ENCODE measurements at places on chromosomes 6 and 20.

GRCh38 chr6:137230547-137230946 lies 11.4 kb upstream of the IFNGR1 start:
- DNase-seq: no peak

DNA sequence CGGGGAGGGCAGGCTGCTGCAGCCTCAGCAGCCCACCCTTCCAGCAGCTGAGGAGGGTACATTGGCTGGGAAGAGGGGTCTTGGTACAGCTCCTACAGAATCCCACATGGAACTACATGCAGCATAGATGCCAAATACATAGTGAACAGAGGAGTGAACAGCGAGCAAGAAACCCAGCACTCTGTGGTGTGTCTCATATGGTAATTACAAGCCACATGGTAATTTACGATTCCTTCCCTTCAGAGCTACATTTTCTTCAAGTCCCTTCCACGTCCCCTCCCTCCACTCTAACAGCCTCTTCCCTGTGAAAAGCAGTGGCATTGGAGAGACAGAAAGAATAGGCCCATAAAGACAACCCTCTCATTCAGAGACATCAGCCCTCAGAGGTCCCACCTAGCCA lies 167.7 kb downstream of the SYNDIG1 start:
- no peak for DNase-seq

- no peak for DNase-seq
These were observed 155.5 kb downstream of the PRL start for GRCh38 chr6:22141241-22141745.

DNA sequence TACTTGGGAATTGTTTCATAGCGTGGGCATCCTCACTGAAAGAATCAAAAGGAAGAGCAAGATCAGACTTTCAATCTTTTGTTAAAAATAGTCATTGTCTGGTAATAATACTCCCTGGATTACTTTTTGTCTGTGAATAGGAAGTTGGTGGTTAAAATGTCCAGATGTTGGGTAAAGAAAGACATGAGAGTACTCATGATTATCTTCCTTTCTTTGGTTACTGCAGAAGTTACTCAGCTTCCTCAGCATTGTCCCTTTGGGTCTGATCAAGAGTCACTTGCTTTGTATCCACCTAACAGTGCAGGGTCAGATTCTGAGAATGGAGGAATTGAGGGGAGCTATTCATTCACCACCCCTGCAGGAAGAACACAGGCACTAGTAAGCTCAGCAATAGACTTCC lies 54.6 kb downstream of the RIN2 start:
- DNase-seq: no peak

GRCh38 chr6:4100655-4101054 lies 21.7 kb upstream of the FAM217A start:
- DNase-seq: no peak

GRCh38 chr6:74899416-74899815 lies 306.4 kb downstream of the COL12A1 start:
- DNase-seq: no peak

DNA sequence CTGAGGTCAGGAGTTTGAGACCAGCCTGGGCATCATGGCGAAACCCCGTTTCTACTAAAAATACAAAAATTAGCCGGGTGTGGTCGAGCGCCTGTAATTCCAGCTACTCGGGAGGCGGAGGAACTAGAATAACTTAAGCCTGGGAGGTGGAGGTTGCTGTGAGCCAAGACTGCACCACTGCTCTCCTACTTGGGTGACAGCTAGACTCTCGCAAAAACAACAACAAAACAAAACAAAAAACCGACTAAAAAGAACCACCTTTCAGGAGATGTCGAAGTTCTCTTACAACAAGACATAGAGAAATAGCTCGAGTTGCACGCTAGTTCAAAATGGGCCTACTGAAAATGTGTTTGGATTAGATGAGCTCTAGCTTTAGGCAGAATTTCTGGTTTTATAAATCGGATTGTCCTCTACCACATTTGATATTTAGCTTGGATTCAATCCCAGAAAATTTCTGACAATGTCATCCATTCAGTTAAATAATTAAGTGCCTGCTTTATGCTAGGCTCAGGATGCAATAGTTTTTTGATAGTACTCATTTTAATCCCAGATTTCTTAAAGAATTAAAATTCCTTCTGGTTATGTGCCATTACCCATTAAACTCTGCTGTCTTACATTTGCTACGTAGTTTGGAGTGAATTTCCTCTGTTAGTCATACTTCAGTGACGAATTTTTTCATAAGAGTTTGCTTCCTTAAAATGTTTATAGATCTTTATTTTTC lies 137.5 kb upstream of the SHLD1 start:
- DNase-seq: peak; percentile 66

DNA sequence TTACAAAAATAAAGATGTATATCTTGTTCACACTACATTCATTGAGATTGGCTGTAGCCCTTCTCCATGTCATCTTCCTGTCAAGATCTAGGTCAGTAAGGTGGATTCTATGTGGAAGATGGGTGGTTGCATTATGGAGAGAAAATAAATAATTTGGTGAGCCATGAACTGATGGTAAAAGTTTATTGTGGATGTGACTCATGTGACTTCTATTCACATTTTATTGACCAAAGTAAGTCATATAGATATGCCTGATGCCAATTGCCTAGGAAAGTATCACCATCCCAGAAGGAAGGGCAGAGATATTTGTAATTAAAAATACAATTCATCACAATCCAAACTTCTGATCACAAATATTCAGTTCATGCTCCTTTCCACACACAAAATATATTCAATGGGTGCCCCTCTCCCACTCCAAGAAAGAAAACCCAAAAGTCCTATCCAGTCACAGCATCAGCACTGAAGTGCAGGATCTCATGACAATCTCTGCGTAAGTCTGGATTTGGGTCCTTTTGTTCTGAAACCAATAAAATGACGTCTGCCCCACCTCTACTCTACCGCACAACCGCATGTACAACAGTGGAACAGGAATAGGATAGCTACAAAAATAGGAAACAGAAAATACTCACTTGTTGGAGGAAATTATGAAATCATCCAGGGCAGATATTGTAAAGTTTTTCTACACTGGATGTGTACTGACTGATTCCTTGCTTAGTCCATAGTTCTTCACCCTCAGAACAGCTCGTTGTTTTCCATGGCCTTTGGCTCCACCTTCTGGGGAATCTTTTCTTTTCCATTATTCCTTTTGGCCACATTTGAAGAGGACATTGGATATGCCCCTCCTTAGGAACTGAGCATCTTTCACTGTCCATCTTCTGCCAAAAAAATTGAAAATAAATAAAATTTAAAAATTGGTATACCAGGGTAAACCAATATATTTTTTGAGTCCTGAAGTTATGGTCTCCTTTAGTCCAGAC lies 16.1 kb upstream of the SLC17A3 start:
- no peak for DNase-seq

DNA sequence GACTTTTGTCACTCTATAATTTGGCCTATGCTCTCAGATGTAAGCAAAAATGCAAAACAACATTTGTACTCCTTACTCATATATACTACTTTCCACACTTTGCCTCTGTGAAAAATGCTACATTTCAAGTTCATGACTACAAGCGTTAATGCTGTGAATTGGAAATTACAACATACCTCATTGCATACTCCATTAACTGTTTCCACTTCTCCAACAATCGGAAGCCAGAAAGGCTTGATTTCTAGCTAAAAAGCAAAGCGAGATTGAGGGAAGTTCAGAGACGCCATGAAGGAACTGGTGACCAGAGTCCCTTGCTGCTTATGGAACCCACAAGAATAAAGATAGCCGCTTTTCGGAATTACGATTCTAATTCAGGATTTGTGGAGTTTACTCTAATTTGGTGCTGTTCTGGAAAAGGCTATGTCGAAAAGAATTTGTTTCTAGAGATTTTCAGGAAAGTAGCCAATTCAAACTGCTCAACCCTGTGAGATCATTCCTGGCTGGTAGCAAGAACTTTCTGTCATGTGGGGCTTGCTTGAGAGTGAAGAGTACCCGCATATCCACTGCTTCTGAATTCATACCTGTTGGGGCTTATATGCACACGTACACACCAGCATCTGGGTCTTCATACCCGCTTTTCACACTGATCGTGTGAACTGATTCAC lies 98.0 kb upstream of the CITED2 start:
- DNase-seq: no peak

- no peak for DNase-seq
These were observed 21.1 kb upstream of the TAF8 start for GRCh38 chr6:42029062-42029685.

- no peak for DNase-seq
These were observed 299.3 kb downstream of the NRN1 start for GRCh38 chr6:5707281-5708045.

- DNase-seq: no peak
These were observed 67.4 kb downstream of the ECT2L start for GRCh38 chr6:138863321-138863720.

- no peak for DNase-seq
These were observed 20.4 kb downstream of the GCNT2 start for GRCh38 chr6:10541591-10541990.

- no peak for DNase-seq
These were observed 12.4 kb upstream of the DEFB118 start for GRCh38 chr20:31355981-31356380.

GRCh38 chr6:150380256-150380655 lies 11.4 kb downstream of the IYD start:
- no peak for DNase-seq

- DNase-seq: no peak
These were observed 1.2 kb downstream of the IRF4 start for GRCh38 chr6:392441-393390.

- DNase-seq: no peak
These were observed 509.8 kb upstream of the JARID2 start for GRCh38 chr6:14735956-14736486.

GRCh38 chr6:401239-401993 lies 9.9 kb downstream of the IRF4 start:
- no peak for DNase-seq

DNA sequence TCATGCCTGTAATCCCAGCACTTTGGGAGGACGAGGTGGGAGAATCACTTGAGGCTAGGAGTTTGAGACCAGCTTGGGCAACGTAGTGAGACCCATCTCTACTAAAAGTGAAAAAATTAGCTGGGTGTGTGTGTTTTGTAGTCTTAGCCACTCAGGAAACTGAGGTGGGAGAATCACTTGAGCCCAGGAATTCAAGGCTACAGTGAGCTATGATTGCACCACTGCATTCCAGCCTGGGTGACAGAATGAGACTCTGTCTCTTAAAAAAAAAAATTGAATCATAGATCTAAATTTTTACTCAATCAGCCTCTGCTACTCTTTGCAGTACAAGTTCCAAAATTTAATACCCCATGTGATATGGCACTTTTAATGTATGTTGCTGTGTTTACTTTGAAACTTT lies 121.6 kb downstream of the ARMC2 start:
- DNase-seq: no peak

DNA sequence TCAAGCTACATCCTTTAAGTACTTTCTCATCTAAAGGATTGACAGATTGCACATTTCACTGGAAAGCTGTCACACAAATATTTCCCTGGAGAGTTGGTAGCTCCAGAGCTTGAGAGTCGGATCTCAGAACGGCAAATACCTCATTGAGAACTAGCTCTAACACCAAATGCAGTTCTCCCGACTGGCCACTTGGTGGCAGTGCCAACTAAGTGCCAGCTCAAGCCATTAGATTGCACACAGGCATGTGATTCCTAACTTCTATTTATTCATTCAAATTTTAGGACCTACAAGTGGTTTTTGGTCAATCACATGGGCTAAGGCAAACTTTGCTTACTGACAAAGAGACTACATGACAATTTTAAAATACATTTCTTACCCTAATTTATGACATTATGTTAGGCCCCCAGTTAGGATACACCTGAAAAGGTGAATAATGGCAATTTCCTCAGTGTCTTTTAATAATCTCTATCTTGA lies 7.9 kb upstream of the MCHR2 start:
- DNase-seq: peak; percentile 43

DNA sequence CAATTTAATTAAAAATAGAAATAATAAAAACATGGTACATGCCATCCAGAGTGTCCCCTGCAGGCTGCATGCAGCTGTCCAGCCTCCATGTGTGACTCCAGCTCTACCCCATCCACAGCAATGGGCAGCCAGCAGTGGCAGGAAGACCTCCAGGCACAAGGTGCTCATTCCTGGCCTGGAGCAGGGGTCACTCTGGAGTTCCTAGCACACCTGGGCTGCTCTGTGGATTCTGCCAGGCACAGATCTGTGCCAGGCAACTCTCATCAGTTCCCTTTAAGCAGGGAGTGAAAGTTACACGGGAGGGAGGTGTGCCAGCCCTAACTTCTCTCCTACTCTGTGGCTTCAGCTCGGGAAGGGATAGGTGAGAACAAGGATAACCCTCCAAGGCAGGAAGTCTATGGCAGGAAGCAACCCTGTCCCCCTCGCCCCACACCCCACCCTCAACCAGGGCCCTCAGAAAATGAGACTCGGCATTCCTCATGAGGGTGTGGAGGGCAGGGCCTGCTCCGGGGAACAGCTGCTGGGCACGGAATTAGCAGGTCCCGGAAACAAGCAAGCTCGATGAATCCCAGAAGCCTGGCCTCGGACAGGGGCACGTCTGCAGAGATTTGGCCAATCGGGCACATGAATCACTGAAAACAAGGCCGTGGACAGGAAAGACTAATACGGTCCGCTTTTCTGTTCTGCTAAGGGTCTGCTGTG lies 10.0 kb downstream of the JPH2 start:
- no peak for DNase-seq

GRCh38 chr20:41178495-41178894 lies 41.2 kb downstream of the PLCG1 start:
- DNase-seq: no peak

- DNase-seq: no peak
These were observed 102.3 kb downstream of the IYD start for GRCh38 chr6:150470960-150471665.

GRCh38 chr6:17919496-17919895 lies 67.9 kb downstream of the KIF13A start:
- no peak for DNase-seq

GRCh38 chr6:116572162-116572561 lies 858 bp downstream of the RWDD1 start:
- DNase-seq: no peak

DNA sequence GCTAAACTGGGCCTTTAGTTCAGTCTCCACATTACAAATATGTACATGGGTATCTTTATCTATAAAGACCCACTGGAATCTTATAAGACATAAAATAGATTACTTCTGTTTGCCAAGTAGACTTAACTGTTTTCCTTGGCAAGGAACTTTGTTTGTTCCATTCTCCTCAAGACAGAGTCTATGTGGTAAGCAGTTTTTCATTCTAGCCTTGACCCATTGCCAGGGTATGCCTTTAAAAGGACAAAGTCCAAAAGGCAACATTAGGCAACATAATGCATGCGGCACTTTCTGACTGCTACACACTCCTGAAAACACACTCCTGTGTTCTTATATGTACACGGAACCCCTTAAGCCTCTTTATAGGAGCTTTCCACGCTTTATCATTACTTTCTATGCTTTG lies 20.4 kb downstream of the VNN1 start:
- no peak for DNase-seq

- DNase-seq: no peak
These were observed 243.7 kb upstream of the SOX4 start for GRCh38 chr6:21349834-21350233.

DNA sequence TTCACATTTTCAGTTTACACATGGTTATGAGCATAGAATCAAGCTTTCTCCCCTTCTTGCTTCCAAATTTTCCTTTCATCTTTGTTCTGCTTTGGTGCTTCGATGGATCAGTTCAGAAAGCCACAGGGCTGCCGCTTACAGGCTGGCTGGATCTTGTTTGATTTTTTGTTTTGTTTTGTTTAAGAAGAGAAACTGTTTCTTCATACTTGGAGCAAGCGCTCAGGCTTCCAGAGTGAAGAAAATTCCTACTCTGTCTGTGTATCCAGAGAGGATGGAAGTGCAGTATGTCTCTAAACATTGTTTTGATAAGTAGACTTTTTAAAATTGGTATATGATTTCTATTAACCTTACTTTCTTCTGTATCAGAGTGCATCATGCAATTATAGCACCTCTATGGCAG lies 66.9 kb downstream of the ARID1B start:
- DNase-seq: no peak

GRCh38 chr20:50368813-50369224 lies 141.4 kb upstream of the PTPN1 start:
- DNase-seq: no peak
